ENCODE measurements at places on chromosomes 3 and 15.

GRCh38 chr15:42082823-42083604 is 11.3 kb downstream of the PLA2G4D start:
- DNase-seq, result no peak

GRCh38 chr3:134903837-134904236 is 108.8 kb downstream of the EPHB1 start:
- DNase-seq, result no peak

DNA sequence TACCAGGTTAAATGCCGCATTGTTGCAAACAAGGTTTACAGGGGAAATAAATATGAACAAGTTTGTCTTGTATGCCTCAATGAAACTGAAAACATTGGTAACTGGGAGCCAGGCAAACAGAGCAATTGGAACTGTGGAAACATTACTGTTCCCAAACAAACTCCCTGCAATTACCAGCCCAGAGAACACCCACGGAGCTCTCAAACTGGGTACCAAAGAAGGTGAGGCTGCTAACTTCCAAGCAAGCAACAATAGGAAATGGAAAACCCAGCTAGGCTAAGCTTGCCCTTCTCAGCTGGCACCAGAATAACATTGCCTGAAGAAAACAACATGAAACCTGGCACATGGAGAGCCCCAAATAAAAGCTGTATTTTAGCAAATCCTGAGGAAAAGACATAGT is 218.9 kb upstream of the THRB start:
- DNase-seq, result no peak

DNA sequence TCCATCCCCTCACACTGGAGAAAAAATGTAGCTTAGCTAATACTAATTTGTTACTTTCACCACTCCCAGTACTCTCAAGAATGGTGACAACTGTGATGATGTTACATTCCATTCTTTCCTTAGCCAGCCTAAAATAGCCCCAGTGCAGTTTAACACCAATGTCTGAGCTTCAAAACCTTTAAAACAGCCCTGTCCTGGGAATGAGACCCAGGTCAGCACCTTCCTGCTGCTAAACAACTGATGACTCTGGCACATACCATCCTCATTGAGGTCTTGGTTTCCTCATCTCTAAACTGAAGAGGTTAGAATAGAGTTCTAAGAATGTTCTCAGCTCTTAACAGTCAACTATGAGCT is 3.8 kb downstream of the SCAMP2 start:
- no peak for DNase-seq

DNA sequence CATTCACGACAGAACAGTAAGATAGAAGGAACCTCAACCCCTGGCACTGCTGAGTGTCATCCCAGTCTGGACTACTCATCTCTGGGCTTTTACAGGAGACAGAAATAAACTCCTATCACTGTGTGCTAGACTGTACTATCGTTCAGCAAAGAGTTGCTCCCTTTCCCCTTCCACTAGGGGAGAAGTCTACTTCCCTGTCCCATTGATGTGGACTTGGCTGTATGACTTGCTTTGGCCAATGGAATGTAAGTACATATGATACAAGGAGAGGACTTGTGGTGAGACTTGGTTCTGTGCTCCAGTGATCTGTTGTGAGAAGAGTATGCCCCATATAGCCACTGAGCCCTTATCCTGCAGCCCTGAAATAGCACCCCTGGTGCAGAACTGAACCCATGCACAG is 5.3 kb upstream of the KIF7 start:
- no peak for DNase-seq

DNA sequence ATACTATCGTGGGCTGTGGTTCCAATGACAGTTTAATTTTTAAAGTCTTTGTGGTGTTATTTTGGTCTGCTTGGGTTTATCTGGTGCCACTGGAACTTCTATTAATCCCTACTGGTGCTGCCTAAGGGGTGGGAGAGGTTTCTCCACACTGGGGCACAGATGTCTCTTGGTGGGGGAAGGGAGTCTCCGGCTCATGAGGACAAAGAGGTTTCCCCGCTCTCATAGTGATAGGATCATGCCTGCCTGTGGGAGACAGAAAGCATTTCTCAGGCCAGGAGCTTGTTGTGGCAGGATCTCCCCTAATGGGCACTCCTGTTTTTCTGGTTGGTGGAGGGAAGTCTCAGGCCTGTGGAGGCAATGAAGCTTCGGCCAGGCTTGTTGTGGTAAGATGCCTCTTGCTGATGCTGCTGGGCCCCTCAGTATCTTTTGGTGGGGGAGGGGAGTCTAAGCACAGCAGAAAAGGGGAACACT is 84.3 kb upstream of the THRB start:
- DNase-seq, result no peak

DNA sequence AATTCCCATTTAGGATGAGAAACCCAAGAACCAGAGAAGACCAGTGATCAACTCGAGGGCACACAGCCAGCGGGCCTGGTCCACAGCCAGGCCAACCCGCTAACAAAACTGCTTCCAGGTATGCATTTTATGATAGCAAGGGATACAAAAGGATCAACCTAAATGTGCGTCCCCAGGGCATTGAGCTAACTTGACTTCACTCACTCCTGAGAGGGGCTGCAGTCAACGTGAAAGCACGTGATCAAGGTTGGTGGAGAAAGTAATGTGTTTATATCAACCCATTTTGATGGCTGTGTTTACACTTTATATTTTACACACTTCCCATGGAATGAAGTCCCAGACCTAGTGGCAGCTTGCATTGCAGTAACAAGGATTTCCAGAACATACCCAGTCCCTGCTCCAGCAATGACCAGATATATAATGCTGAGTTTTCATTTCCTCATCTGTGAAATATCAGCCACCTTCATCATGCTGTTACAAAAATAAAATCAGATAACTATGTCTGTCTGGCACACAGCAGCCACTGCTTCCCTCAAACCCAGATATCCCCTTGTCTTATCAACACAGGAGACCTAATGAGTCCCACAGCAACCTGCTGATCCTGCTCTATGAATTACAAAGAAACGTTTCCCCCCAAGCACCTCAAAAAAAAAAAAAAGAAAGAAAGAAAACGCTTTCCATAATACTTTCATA is 2.0 kb downstream of the KLHL6 start:
- DNase-seq, result no peak

DNA sequence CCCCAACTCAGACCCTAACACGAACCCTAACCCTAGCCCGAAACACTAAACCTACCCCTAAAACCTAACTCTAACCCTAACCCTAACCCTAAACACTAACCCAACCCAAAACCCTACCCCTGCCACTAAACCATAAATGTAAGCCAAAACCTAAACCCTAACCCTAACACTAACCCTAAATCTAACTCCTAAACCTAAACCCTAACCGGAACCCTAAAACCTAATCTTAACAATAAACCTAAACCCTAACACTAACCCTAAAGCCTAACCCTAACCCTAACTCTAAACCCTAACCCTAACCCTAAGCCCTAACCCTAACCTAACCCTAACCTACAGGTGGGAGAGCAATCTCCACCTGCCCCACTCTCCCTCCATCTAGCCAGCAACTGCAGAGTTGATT is 152.3 kb downstream of the OR4M2 start:
- no peak for DNase-seq

- no peak for DNase-seq
Measured at GRCh38 chr15:42593143-42593542, 17.7 kb downstream of the STARD9 start.

Data from CD4-positive, alpha-beta T cell treated with Interferon alpha-2 for 1 hour (primary cell).